ENCODE measurements at places on chromosomes 2 and 18. TPM values are rescaled to one million over a fixed set of nuclear protein-coding genes. Genes with fewer than 3 reads are reported as not detected.

- no peak for DNase-seq
These were observed 106.7 kb upstream of the FSHR start for GRCh38 chr2:49260979-49261538.

Gene GNAL
- 19.5 TPM for total RNA-seq

Gene MROH2A
- total RNA-seq = not detected

Gene PLCD4
- 2.6 TPM for total RNA-seq

Gene LYPD1
- total RNA-seq = not detected

DNA sequence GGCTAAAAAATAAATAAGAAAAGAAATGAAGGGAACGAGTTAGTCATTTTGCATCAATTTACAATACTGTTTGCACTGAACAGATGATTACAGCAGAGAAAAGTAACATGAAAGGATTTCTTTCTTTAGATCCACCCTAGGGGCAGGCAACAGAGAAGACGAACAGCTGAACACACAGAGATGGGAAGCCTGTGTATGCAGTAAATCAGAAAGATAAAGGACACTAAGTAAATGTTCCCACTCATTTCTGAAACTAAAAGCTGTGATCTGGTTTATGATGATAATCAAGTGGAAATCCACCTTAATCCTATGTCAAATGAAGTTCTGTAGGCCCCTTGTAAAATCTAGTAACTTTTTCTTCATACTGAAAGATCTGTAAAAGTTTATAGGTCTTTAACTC, 54.2 kb downstream of the AKAIN1 start:
- no peak for DNase-seq

DNA sequence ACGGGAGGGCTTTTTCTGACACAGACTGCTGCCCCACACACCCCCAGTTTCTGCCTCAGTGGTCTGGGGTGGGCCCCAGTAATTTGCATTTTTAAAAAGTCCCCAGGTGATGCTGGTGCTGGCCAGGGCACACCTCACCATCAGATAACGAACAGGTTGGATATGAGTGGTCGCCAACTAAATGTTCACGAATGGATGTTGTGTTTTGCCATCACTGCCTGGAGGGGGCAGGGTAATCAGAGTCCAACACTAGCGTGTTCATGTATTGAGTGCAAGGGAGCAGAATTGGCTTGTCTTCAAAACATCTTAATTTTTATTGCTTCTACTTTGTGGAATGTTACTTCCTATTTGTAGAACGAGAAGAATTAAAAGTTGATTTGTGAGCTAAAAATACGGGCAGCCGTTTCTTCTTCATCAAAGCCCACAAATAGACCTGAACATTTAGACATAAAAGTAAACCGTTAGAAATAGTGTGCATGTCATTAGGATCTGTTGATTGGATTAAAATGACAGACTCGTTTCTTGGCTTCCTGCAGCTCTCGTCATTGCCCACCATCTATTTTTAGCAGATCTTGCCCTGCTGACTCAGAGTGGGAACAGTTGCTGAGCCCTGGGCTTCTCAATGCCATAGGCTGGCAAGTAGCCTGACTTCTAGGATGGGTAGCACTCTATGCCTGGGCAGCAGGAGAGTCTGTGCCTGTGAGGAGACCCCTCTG, 45.2 kb downstream of the NCK2 start:
- DNase-seq = no peak

GRCh38 chr18:54247511-54248175, 21.7 kb upstream of the POLI start:
- DNase-seq = no peak

Gene GRHL1
- 2.3 TPM for total RNA-seq

Gene VWC2L
- not detected for total RNA-seq

DNA sequence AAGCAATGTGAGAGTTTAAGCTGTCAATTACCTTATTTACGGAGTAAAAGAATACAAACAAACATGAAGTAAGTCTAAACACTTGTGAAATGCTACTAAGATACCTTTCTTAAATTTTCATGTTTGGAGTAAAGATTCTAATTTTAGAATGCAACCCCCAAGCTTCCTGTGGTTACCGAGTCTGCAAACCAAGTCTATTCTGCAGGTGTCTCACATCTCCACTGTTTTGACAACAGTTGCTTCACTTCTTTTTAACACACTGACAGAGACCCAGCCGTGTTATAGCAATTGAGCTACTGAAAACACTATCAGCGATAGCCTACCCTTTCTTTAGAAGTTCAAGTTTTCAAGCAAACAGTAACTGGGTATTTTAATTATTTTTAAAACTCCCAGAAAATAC, 608.3 kb downstream of the ERBB4 start:
- no peak for DNase-seq

GRCh38 chr18:75081486-75081885, 127.5 kb downstream of the PTGR3 start:
- no peak for DNase-seq

DNA sequence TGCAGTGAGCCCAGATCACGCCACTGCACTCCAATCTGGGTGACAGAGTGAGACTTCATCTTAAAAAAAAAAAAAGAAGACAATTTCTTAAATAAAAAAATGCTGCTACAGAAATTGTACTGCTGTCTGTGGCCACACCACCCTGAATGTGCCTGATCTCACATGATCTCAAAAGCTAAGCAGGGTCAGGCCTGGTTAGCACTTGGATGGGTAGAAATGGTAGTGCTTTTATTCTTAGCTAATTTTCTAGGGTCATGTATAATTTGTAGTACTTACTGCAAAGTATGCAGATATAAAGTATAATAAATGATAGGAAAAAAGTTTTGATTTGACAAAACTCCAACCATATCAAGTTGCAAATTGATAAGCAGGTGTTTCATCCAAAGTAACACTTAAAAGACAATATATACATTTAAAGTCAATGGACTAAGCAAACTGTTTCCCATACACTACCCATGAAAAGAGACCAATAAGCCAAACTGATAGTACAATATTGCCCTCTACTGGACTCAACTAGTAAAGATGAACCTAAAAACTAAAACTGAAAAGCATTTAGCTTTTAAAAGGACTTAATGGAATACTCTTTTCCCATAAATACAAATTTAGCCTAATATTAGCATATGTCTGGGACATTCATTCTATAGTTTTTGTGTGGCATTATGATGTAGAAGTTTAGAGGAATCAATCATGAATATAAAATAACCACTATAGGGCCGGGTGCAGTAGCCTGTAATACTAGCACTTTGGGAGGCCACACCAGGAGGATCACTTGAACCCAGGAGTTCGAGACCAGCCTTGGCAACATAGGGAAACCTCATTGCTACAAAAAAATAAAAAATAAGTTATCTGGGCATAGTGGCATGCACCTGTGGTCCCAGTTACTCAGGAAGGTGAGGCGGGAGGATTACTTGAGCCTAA, 18.6 kb upstream of the PEX13 start:
- no peak for DNase-seq

DNA sequence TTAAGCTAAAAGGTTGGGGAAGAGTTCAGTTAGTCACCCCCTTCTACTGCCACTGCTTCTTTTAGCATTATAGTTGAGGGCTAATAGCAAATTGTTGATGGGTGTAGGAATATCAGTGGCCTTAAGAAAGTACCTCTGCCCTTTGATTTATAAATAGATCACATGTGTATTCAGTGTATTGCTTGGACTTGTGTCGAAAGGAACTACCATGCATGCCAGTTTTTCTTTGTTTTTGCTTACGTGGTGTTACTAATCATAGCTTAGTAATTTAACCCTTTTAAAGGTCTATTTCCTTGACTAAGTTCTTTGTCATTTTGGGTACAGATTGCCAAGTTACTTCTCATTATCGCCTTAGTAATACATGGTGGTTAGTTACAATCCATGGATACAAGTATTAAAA, 85.6 kb downstream of the MIB1 start:
- no peak for DNase-seq

DNA sequence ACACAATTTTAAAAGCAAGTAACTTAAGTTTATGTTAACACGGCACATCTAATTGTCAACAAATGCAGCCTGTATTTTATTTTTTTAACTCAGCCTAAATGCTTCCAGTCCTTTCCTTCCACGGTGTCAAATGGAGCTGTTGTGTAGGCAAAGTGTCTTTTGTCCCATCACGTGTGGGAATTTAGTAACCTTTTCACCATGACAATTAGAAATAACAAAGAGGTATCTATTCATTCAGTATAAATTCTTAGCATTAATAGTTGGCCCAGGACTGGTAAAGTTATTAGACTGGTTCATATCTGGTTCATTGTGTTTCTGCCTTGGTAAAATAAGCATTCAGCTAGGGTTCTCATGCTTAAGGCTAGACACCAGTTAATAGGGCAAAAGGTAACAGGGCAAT, 47.9 kb downstream of the FRZB start:
- DNase-seq = no peak

DNA sequence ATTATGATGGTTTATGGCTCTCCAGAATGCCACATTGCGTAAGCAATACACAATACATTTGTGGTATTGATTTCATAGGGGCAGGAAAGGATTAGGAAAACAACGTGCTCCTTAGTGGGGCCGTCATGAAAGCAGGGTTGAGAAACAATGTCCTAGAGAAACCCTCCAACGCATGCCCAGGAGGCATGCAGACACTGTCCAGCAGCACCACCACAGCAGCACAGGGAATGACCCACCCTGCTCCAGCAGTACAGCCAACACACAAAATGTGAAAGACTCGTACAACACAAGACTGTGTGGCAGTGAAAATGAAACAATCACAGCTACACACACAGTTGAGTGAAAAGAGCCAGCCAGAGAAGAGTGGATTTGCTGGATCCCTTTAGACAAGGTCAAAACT, 66.3 kb downstream of the FAM168B start:
- no peak for DNase-seq

DNA sequence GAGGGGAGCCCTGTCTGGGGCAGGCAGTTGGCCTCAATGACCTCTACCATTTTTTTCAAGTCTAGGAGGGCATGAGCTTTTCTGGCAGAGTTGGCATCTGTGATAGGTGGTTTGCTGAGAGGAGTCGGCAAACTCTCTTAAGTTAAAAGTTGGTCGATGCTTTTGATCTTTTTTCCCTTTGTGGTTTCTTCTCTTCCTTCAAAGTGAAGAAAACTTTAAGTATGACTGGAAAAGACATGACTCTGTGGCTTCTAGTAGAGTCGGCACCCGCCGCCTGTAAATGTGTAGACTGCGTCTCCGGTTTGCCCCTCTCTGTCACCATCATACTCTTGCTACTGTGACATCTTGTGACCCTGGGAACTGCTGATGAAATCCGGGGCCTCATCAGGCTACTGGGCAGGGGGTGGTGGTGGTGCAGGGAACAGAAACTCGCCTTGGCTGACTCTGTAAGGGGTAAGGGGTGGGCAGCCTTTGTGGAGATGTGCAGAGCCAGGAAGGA, 21.1 kb downstream of the INPP5D start:
- no peak for DNase-seq

DNA sequence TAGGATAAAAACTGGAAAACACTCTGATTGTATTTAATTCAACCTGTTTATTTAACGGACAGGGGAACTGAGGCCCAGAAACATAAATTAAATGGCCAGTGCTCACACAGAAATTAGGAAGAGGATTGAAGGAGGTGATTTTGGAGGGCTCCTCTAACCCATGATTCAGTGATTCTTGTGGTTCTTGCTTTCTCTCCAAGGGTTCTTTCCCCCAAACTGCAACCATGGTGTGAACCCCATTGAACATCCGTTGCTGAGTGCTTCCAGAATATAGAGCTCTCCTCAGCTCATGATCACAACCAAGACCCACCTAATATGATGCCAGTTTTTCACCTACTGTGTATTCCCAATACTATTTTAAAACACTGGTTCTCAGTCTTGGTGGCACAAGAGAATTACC, 41.4 kb downstream of the BMP10 start:
- DNase-seq = no peak

DNA sequence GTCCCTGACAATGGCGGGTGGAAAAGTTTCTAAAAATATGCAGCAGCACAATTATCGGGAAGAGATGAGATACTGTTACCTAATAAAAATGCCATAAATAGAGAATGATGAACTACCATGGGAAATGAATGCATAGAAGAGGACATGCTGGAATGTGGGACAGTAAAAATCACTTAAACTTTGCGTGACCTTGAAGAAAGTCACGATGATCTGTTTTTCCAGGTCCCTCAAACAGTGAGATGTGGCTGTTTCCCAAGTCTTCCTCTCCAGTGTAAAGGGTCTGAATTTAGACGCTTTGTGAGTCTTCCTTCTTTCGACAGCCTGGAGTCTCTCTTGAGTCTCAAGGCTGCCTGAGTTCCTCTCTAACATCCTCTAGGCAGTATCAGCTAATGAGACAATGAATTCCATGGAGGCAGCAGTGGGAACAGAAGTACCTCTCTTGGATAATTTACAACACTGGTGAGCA, 1.4 kb downstream of the CLUL1 start:
- no peak for DNase-seq

- DNase-seq = no peak
These were observed 123.2 kb downstream of the RBM43 start for GRCh38 chr2:151138507-151138906.

DNA sequence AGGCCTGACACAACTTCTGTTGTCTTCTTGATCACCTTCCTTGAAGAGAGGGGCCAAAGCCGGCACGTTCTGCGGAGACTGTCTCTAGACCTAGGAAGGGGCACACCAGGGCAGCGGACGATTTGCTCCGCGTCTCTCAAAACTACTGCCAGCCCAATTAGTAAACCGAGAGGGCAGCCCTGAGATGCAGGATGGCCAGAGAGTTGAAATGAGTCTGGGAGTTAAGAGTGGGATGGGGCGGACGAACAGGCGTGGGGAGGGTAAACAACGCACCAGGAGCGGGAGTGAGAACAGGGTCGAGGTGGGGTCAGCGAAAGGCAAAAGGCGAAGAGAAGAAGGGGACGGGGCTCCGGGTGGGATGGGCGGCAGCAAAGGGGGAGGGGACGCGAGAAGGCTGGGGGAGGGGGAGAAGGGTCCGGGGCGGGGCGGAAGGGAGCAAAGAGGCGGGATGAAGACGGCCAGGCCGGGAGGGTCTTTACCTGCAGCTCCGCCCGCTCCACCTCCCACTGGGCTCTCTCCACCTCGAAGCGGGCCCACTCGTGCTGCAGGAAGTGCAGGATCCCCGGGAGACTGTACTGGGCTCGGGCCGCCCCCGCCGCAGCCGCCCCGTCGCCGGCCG, 476 bp downstream of the STRN start:
- DNase-seq = no peak

Gene SAG
- not detected for total RNA-seq

DNA sequence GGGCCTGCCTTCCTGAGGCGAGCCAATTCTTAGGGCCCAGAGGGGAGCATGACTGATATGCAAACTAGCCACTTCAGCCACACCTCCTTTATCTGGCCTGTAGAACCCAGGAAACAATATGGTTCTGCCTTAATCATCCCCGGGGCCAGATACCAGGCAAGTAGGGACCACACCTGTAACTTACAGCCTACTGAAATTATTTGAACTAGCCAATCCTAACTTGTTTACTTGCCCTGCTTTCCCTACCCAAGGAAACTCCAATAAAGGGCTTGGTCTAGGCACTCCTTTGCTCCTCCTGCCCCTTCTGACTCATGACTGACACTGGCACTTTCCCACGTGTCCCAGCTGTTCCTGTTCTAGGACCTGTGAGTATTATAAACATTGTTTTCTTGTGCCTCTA, 57.6 kb downstream of the MYOM1 start:
- no peak for DNase-seq

Measured in esophagus muscularis mucosa (tissue), 4 donors.